Activated naive CD4-positive, alpha-beta T cell treated with Interleukin-2 at 50 U/mL for 16 hours (primary cell): ENCODE measurements at places on chromosomes 1 and 21.

- DNase-seq = no peak
These were observed 2.9 kb downstream of the BRINP3 start for GRCh38 chr1:190474650-190475211.

GRCh38 chr1:44050261-44050660 is 19.0 kb upstream of the SLC6A9 start:
- DNase-seq = no peak

DNA sequence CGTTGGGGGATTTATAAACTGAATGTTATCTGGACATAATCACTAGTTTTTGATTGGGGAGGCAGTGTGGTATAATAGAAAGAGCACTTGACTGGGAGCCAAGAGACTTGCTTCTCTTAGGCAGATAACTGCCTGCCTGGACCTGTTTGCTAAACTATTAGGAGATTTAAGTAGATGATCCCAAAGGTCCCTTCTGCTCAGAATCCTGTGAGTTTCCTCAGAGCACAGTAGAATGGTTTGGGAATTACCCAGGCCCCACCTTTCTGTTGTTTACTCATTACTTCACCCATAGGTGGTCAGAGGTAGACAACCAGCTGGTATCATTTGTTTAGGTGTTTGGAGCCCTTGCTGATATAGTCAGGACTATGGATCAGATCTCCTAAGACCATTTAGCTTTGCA is 10.3 kb upstream of the PODN start:
- DNase-seq = no peak

DNA sequence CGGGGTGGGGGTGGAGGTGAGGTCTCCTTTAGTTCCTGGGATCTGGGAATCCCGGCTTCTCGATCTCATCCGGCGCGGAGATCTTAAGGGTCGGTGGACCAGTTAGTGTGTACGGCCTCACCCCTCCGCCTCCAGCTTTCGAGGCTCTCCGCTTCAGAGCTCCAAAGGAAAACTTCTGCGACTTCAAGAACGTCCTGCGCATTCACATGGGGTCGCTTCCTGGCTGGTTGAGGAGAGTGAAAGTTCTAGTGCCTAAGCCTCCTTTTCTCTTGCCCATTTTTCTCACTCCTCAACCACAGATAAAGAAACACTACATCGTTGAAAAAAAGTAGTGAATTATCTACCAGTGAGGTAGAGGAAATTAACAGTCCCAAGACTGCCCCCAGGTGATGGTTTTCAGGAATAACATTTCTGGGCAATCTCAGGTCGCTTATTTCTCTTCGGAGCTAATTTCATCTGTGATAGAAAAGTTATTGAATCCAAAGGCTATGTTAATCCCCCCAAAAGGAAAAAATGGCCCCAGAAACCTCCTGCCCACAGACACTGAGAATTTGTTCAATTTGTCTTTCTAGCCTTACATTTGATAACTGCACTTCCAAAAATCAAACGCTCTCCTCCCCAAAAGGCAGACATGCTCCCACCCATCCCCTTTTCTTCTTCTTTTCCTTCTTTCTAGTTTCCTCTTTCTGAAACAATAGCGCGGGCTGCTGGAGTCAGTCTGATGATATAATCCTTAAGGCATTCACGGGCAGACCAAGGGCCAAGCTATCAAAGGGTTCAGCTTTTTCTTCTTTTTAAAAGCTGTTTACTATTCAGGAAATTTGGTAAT is 20.6 kb upstream of the TBX15 start:
- DNase-seq = no peak

DNA sequence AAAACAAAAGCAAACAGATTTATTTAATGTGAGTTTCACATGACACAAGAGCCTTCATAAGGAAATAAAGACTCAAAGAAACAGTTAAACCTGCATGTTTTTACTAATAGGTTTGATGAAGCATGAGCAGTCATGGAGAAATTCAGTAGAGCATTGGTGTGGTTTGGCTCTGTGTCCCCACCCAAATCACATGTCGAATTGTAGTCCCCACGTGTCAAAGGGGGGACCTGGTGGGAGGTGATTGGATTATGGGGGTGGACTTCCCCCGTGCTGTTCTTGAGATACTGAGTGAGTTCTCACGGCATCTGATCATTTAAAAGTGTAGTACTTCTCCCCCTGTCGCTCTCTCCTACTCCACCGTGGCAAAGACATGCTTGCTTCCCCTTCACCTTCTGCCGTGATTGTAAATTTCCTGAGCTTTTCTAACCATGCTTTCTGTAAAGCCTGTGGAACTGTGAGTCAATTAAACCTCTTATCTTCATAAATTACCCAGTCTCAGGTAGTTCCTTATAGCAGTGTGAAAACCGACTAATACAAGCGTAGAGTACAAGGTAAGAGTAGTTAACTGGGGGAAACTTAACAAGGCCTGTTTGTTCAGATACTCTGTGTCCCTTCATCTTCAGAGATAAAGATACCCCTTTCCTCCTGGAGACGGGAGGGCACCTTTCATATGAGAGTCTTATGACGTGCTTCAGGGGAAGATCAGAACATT is 354.8 kb downstream of the SIPA1L2 start:
- DNase-seq = no peak

DNA sequence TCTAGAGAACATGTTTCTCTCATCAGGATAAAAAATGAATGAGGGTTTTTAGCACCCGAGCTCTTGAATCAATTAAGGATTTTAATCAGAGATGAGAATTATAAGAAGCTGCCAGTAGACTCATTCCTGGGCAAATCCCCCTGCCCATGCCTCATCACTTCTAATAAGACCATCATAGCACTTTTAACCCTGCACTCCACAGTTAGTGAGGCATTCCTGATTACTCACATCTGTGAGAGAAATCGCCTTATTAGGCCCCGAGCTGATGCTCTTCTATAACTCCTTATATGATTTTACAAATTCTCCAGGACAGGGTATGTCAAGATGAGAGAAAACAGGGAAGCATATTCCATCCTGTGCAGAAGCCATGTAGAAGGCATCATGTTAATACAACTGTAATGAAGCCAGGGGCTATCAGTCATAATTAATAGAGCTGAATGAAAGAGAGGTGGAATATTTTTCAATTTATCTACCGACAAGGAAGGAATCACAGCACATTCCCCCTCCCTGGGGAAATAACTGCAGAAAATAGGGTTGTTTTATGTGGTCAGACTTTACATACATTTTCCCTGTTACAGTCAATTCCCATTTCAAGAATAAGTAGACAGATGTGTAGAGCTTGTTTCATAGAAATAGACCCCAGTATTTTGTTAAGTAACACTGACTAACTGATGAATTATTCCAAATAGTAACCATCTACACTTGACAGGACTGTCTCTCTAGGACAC is 272.7 kb downstream of the HHIPL2 start:
- no peak for DNase-seq

GRCh38 chr1:151993084-151993733 is 450 bp downstream of the S100A10 start:
- peak; percentile 44 for DNase-seq

DNA sequence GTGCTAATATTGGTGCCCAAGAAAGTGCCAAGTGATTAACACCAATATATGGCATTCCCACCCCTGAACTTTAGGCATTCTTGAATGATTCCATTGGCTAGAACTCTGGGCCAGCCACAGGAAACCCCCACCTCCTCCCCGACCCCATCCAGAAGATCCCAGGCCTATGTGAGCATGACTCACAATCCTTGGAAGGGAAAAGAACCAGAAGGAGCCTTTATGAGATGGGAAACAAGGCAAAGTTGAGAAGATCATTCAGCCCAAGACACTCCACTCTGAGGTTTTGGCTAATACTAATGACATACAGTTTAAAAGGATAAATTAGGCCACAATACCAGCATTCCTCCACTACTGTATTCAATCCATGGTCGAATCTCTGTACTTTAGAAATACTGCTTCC is 21.8 kb downstream of the ELK4 start:
- no peak for DNase-seq

DNA sequence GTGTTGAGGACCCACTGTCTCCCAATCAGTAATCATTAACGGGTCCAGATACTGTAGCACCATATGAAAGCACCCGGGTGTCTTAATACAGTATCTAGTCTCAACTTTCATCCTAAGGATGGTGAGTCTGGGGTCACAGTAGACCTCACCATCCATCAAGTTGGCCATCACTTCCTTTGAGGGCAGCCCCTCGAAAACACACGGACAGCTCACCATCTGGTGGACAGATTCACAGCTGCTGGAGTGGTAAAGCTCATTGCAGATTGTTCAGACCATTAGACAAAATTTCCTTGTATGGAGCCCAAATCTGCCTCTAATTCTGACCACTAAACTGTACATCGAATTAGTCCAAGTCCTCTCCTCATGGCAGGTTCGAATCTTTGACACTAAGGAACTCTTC is 123.1 kb downstream of the PGBD5 start:
- DNase-seq = no peak

GRCh38 chr1:116911779-116912469 is 2.2 kb downstream of the PTGFRN start:
- no peak for DNase-seq

DNA sequence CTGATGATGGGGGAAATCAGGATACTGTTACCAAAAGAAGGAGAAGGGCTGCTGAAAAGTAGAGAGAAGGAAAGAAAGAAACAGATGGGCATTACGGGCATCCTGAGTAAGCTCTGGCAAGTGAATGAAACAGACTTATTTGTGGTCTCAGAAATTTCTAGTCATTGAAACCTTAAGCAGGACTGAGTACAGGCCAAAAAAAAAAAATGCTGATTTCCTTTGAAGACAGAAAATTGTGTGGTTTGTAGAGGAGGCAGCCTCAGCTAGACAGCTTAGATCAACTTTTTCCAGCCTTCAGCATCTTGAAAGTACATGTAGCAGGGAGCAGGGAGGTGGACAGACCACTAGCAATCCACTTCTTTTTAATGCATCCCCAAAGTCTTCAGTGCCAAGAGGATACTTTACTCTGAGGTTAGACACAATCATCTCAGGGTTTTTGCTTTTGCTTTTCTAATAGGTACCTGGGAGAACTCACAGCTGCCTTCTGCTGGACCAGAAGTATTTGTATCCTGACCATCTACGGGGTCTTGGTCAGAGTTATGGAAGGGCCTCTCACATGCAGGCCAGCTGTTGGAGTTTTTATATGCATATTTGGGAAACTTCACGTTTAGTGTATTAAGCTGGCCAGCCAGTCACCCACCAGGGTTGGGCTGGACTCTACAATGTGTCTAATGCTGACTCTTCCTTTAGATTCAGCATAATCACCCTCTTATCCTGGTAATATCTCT is 10.6 kb upstream of the CAPZB start:
- no peak for DNase-seq

GRCh38 chr1:206102292-206102936 is 14.8 kb downstream of the AVPR1B start:
- no peak for DNase-seq

DNA sequence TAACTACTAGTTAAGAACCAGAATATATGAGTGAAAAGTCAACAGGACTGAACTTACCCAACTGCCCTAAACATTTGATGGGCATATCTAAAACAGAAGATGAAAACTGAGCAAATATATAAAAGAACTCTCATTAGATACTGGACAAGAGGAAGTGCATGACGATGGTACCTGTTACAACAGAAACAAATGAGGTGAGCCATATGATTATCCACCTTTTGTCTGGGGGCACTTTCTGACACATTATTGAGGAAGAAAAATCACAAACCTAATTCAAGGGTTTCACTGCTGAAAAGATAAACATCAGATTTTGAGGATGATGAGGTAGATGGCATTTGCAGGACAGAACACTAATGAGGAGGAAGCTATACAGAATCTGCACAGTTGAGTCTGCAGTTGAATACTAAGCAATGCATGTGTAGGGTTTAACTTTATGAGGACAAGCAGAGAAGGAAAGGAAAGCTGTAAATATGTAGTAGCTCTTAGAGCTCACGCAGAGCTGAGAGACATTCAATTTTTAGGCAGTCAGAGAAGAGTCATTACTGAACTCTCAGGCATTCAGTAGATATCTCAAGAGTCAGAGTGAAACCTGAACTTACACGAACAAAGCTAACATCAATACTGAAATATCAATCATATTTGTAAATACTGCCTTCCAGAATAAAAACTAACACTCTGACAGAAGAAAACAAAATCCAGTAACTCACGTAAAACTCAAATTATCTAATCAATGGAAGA is 262.1 kb downstream of the AKT3 start:
- no peak for DNase-seq

DNA sequence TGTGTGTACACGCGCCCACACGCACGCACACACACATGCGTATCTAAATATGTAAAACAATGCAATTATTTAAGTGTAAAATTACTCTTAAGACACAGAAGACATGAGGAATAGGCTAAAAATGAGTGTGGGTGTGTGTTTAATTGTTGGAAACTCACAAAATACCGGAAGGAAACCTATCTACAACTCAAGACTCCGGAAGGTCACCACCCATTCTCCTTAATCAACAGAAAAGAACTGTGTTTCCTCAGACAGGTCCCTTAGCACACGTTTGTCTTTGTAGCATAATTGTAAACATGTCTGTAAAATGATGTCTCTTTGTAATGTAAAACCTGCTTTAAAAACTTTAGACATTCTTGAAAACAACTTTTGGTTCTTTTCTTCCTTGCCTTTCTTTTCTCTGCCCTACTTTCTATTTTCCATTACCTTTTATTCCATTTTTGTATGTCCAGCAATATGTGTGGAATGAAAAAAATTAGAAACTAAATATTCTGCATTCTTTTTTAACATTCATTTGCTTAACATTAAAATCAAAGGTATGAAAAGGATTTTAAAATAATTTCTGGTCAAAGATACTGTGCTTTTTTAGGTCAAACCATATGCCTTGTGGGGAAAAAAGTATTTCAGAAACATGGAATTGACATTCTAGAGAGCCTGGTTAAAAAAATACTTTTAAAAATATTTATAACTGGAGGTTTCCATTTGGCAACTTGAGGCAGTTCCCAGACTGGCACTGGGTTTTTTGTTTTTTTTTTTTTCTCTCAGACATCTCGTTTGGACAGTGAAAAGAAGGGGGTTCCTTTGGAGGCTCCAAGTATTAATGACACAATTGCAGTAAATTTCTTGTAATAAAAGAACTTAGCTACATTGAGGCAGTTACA is 46.2 kb downstream of the ATP5PF start:
- DNase-seq = no peak

DNA sequence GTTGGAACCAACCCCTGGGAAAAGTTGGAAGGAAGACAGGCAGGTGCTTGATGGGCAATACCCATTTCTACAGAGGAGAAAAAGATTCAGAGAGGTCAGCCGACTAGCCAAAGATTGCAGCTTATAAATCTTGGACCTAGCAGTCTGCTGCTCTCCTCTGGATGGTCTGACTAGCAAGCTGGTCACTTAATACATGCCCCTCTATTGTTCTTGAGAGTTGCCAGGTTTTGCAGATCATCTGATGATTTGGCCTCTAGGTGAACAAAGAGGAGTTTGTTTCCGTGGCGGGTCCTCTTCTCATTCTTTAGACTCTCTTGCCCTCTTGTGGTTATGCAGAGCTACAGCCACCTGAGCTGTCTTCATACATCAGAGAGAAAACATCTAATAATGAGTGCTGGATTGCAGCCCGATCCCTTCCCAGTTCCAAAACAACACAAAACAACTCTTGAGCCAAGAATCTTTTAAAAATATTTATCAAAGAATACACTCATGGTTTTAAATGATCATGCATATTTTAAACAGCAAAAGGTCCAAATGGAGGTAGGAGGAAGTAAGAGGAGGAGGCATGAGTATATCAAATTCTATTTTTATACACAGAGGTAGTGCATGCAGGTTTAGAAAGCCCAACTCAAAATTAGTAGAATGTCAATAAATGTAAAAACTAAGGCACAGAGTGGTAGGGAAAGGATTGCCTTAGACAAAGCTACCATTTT is 115.7 kb downstream of the SLC30A10 start:
- no peak for DNase-seq
